Cerebellum (tissue), 4 donors: ENCODE measurements at places on chromosomes 7 and 10.

DNA sequence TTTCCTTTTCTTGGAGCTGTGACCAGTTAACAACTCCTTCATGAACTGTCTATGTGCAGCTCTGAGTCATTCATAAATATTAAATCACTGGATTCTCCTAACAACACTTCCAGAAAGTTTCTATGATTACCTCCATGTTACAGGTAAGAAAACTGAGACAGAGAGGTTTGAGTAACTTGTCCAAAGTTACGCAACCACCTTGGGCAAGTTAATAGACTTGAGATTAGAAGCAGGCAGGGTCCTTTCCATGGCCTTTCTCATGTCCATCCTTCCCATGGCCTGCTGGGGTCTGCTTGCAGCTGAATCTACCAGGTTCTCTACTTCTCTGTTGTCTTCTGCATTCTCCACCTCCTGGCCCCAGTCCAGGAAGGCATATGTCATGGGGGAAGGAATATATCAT is 648.8 kb upstream of the MKI67 start:
- DNase-seq, result no peak

GRCh38 chr7:6398943-6399342 is 48.8 kb downstream of the DAGLB start:
- no peak for DNase-seq

DNA sequence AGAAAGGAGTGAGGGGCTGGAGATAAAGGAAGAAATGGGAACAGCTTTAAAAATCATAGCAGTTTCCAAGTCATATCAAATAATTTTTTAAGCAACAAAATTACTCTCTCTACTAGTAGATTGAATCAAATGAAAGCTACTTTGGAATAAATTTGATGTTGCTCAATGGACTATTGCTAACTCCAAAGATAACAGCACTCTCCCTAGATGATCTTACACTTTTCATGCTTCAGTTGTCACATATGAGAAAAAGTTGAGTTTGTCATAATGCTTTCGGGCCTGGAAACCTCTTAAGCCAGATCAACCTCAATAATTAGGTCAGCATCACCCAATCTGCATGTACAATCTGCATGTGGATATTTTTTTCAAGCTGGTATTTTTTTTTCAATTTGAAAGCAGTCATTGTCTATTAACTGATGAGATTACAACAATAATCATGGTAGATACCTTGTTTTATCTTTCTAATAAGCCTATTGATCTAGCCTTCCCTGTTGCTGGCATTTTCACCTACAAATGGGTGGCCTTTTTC is 31.3 kb downstream of the LIPJ start:
- DNase-seq, result no peak

DNA sequence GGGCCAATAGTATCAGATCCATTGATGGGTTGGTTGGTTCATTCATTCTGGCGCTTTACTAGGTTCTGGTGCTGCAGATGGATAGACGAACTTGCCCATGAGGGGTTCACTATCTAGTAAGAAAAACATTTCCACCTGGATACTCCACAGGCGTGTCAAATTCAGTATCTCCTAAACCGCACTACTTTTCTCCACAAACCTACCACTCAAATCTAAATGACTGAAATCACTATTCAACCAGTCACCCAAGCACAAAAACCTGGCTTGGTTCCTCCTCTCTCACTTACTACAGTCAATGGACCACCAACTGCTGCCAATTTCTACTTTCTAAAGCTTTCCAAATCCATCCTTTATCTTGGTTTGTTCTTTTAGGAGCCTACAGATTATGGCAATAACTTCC is 572 bp downstream of the AGK start:
- no peak for DNase-seq

- no peak for DNase-seq
Measured at GRCh38 chr7:140235114-140235513, 58.3 kb upstream of the KDM7A start.

DNA sequence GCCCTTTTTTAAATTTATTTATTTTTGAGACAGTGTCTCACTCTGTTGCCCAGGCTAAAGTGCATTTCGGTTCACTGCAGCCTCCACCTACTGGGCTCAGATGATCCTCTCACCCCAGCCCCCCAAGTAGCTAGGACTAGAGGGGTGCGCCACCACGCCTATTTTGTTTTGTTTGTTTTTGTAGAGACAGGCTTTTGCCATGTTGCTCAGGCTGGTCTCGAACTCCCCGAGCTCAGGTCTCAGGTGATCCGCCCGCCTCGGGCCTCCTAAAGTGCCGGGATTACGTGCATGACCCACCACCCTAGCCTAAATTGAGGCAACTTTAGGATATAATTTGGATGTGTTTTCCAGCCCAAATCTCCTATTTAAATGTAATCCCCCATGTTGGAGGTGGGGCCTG is 805 bp downstream of the ZNF736 start:
- no peak for DNase-seq

- no peak for DNase-seq
Measured at GRCh38 chr7:252981-253380, 37.0 kb upstream of the FOXL3 start.

- DNase-seq, result peak; percentile 51
Measured at GRCh38 chr10:93813507-93814465, 56.0 kb downstream of the LGI1 start.

- DNase-seq, result no peak
Measured at GRCh38 chr7:151061213-151062110, 2.1 kb downstream of the SLC4A2 start.

DNA sequence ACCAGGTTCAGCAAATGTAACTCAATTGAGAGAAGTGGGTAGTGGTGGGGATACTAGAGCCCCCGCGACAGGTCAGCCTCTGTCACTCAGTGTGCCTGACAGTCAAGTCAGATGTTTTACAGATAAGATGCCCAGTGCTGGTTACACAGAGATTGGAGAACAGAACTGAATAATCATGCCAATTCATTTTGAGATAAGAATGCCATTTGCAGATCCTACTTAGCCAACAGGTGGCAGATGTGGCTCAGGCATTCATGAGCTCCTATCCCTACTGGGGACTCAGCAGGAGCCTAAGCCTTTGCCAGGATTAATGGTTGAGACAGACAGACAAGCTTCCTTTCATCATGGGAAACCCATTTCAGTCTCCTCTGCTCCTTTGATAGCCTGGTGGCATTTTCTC is 137.8 kb downstream of the MAPK8 start:
- DNase-seq, result no peak

DNA sequence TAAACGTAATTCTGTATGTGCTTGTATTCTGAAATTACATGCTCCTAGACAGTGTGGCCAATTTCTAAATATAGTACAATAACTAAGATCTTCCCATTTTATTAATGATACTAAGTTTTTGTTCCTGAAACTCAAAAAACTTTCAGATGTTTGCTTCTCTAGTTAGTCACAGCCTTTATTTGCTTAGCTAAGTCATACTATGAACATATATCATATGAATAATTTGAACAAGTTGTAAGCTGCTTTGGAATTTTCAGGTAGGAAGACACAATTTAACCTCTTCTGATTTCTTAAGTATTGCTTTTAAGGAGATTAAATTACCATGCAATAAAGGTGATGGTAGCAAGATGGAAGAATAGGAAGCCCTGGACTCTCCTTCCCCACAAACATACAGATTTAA is 148.7 kb downstream of the AMPH start:
- no peak for DNase-seq

GRCh38 chr7:34208878-34209621 is 303.7 kb downstream of the BMPER start:
- DNase-seq, result peak; percentile 49

- DNase-seq, result no peak
Measured at GRCh38 chr10:60708666-60709065, 69.6 kb upstream of the CDK1 start.

- no peak for DNase-seq
Measured at GRCh38 chr10:10320956-10321355, 696.7 kb upstream of the CELF2 start.

GRCh38 chr7:150971242-150972022 is 6.7 kb downstream of the KCNH2 start:
- no peak for DNase-seq

- DNase-seq, result no peak
Measured at GRCh38 chr7:23422909-23423308, 47.4 kb downstream of the IGF2BP3 start.

- no peak for DNase-seq
Measured at GRCh38 chr7:69684369-69685292, 86.4 kb downstream of the AUTS2 start.

GRCh38 chr10:62904281-62904875 is 88.2 kb upstream of the EGR2 start:
- DNase-seq, result no peak

- DNase-seq, result no peak
Measured at GRCh38 chr7:56023500-56023899, 27.7 kb downstream of the PSPH start.

DNA sequence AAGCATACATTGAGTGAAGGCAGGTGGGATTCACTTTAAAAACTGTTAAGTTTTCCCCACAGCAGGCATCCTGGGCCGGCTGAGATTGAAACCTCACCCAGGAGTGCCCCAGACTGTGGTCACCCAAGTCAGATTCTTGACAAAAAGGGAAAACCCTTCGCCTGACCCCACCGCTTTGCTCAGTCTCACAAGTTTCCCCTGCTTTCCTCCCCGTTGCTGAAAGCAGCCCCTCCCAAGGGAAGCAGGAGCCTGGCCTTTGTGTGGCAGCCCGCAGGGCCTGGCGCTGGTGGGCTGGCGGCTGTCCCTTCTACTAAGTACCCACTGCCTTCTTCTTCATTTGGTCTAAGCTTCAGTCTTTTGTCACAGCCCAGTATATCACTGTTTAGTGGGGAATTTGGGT is 16.0 kb downstream of the RNF32 start:
- no peak for DNase-seq

GRCh38 chr7:32937344-32938174 is 19.7 kb upstream of the FKBP9 start:
- no peak for DNase-seq

DNA sequence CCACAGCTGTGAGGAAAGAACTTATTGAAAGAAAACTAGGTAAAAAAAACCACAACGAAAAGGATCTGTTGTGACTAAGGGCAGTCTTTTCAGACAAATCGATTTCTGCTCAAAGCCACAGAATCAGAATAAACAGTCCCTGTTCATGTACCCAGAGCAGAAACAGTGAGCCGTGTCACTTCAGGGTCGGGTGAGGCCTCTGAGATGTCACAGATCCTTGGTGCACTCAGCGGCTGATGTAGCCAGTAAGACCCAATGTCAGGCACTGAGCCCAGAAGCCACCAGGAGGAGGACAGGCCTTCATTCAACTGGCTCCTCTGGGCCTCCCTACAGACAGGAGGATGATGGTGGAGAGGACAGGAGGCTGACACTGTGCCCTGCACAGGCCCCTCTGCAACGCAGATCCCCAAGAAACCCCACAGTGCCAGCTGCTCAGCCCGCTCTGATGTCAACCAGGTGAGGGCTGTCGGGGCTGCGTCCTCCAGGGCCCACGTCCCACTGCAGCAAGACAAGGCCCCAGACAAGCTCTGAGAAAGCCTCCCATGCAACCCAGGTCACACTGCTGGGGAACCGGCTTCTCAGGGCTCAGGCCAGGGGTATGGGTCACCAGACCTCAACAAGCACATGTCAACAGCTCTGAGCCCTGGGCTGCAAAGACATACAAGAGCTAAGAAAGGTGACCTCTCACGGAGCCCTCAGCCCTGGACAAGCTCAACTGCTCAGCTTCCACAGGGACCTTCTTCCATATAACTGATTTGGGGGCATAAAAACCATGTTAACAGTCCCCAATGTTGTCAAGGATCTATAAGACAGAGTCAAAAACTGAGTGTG is 190.6 kb downstream of the PARD3 start:
- DNase-seq, result no peak

DNA sequence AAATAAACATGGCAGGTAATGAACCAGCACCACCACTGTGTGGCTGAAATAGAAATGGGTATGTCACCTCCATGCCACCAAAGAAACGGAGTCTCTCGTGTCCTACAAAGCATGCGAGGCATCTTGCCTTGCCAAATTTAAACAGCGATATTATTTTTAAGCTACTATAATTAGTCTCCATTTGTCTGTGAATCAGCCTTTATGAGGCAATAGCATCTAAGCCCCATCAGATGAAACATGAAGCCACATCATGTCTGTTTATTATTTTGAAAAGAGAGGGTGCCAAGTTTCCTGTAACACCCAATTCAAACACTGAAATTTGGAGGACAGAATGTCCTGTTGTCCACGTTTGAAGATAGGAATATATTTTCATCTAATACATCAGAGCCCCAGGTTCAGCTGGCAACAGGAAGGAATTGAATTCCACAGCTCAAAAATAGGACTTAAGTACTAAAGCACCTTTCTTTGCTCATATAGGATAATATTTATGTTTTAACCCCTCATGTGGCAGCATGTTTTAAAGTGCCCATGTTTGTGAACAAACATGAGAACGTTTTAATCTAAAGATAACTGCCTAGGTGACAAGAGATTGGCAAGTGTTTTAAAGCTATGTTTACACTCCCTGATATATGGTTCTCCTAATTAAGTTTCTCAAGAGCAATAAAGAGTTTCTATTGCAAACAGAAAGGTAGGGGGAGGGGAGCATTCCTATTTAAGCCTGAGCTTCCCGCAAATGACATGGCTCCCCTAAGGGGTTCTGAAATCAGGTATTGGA is 86.8 kb downstream of the SORBS1 start:
- DNase-seq, result no peak

DNA sequence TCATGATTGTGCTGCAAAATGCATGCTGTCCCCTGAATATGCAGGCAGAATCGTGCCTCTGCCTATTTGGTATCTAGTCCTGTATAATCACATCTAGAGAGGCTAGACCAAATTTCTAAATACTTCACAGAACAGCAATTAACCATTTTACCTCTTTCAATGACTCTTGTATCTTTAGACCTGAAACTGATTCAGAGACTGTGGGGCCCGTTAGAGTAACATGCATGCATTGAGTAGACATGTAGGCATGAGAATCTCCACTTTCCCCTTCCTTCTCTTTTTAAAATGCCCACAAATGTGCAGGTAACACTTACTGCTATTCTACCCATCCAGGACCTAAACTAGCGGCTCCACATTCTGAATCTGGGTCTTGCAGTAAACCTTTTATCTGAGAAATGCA is 8.8 kb downstream of the ZNF92 start:
- DNase-seq, result no peak

DNA sequence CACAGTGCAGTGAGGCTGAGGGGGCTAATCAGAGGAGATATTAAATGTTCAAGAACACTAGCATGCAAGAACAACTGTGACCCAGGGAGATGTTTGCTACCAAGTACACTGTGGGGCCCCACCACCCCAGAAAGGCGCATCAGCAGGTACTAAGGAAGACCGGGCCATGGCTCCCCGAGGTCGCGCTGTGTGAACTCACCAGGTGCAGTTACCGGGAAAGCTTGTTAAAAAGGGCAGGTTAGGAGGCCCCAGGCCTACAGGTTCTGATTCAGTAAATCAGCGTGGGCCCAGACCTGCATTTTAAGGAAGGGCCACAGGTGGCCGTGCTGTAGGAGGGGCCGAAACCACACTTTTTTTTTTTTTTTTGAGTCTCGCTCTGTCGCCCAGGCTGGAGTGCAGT is 54.6 kb downstream of the TMEM209 start:
- DNase-seq, result no peak
